ENCODE measurements at places on chromosomes 11 and 22.

- DNase-seq: no peak
Measured at GRCh38 chr22:47297261-47298016, 535.0 kb downstream of the TBC1D22A start.

DNA sequence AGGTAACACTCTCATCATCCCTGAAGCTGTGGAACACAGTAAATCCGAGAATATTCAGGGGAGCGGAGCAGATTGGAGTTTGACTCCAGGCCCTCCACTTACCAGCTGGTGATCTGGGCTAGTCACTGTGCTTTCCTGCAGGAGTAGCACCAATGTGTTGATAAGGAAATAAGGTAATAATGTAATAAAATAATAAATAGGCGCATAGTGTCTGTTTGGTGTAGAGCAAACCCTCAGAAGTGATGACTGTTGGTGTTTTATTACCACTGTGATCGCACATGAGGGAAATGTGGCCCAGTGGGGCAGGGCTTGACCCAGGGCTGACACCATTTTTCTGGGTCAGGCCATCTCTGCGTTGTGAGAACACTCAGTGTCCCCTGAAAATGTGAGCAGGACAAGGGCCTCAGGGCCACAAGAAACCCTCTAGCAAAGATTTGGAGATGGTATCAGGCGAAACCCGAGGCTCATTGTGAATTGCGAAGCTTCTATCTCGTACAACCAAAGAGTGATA lies 563.9 kb upstream of the B3GAT1 start:
- no peak for DNase-seq

GRCh38 chr22:36565686-36566085 lies 36.7 kb upstream of the EIF3D start:
- DNase-seq: no peak

DNA sequence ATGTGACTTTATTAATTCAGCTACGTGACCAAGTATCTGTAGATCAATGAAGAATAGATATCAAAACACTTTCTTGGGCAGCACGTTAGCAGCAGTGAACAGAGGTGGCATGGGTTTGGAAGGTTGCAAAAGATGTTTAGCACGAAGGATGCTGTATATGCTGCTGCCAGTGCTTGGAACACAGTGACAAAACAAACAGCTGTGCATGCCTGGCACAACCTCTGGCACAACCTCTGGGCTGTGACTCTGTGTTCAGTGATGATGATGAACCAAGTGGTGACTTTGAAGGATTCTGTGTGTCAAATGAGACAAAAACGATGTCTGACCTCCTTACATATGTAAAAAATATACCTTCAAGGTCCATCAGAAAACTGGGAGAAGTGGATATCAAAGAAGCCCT lies 104.7 kb downstream of the TBC1D22A start:
- no peak for DNase-seq

- DNase-seq: no peak
Measured at GRCh38 chr11:68067991-68068390, 29.2 kb downstream of the TCIRG1 start.

GRCh38 chr22:47294222-47294532 lies 531.7 kb downstream of the TBC1D22A start:
- DNase-seq: no peak

DNA sequence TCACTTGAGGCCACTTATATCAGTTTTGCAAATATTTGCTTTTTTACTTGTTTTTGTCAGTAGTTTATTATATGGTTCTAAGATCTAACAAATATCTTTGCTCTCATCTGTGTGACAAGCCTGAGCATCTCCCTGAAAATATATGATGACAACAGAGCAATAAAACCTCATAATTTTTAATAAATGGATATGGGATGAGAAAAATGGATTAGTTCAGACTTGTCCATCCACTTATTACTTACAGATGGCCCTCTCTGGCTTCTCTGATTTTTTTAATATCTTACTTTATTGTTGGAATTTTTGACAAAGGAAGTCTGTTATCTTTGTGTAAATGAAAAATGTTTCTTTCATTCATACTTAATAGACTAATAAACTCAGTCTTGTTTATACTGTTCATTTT lies 491.4 kb upstream of the RAG2 start:
- DNase-seq: no peak

DNA sequence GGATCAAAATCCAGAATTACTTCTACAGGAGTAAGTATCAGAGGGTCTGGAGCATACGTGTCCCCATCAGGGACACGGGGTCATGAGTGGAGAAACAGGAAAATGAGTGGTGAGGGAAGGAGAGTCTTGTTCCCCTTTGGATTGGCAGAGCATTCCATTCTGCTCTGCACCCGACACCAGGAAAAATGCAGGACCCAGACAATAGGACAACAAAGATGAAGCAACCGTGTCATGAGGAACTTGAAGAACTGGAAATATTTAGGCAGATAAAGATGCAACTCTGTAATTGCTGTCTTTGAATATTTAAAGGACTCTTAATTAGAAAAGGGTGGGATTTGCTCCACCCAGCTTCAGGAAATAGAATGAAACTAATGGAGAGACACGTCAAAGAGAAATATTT lies 89.0 kb upstream of the BLID start:
- no peak for DNase-seq

DNA sequence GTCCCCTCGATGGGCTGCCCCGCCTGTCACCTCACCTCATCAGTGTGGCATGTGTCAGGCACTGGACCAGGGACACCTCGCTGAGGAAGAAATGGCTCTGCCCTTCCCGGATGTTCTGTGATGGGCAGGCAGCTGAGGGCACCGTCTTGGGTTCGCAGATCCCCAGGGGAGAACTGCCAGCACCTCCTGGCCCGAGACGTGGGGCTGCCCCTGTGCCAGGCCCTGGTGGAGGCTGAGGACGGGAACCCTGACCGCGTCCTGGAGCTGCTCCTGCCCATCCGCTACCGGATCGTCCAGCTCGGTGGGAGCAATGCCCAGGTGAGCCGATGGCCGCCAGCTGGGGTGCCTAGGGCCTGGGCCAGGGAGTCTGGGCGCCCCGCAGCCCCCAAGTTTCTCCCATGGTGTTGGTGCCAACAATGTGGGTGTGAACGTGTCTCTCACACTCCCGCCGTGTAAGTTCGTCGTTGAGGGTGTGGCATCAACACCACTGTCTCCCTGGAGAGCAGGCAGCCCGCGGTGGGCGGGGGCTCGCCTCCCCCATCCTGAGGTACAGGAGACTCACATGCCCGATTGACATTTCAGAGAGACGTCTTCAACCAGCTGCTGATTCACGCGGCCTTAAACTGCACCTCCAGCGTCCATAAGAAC lies 7.3 kb upstream of the GTSE1 start:
- no peak for DNase-seq

DNA sequence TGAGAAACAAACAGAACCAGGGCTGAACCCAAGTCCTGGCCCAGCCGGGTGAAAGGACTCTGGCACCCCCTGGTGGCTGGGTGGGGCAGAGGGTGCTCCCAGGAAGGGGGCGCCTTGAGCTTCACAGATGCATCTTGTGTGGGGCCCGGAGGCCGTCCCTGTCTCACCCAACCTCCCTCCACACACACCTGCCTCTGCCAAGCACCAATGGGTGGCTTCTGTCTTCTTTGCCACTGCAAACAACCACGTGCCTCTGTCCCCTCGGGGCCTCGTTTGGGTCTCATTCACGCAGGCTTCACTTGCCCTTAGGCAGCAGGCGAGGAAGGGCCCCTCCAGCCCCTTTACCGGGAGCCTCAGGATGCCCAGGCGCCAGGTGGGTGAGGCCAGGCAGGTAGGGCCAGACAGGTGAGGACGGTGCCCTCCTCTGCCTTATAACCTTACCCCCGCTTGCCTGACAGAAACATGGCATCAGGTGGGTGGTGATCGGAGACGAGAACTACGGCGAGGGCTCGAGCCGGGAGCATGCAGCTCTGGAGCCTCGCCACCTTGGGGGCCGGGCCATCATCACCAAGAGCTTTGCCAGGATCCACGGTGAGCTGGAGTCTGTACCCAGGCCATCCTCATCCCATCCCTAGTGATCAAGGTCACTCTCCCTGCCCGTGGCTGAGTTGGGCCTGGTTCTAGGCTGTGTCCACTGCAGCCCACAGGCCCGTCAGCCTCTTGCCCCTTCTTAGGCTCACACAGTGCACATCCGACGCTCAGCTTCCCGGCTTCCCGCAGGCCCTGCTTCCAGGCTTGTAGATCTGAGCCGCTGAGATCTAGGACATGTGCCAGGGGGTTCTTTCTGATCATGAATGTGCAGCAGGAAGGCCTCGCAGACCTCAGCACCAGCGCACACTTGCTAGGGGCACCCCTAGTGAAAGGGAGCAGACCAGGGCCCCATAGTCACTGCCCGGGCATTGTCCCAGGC lies 17.2 kb downstream of the POLR3H start:
- no peak for DNase-seq

DNA sequence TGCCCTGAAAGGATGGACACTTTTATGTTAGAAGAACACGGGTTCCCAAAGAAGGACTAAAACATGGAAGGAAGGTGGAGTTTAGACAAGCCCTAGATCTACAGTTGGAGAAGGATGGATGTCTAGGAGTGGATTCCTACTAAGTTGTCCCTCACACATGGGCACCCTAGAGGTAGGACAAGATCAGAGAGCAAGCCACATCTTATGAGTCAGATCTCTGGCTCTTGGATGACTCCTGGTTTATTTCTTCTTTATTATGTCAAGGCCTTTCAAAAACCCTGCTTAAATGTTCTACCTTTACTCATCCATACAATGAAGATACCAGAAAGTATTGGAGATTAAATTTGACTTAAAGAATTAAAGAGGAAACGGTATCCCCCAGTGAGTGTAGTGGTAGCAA lies 34.4 kb downstream of the PRCP start:
- no peak for DNase-seq

DNA sequence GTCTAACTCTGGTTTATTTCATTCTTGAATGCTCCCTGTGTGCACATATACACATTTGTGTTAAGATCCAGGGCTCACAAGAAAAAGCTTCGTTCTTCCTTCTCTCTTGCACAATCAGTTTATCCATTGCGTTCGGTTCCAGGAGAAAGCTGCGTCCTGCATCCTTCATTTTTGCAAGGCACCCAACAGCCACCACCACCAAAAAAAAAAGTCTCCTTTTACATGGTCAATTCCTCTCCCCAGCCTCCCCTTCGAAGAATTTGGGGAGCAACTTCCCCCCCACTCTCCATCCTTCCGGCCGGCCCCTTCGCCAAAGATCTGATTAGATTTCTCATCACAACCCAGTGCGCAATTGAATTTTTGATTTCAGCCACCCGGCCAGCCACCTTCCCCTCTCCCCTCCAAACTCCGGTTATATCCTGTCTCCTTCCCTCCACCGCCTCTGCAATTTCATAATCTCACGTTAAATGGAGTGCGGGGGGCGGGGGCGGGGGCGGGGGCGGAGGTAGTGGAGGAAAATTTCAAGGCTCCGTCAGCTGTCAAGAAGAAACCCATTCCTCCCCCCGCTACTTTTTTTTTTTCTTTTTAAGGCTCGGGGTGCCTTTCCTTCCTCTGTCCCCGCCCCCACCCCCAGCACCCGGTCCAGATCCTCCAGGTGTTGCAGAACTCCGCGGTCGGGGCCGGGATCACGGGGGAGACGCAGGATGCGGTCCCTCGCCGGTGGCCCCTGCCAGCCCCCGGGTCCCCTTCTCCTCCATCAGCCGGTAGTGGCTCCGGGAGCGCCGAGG lies 1166.5 kb downstream of the LRRC4C start:
- no peak for DNase-seq

DNA sequence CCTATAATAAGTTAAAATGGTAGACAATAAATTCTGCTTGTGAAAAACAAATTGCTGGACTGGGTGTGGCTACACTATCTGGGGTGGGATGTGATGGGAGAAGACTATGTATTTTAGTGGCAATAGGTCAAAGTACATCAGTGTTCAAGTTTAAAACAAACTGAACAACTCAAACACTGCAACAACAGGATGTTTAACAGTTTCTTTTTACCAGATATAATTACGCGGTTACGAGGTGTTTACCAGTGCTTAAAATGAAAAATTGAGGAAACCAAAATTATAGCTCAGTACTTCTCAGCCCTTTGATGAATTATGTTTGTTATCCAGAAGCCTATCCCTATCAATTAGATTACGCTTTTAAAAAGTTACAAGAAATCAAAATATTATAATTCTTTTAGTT lies 3.2 kb downstream of the PRDM10 start:
- DNase-seq: no peak

GRCh38 chr11:67433536-67434394 lies 3.7 kb downstream of the PTPRCAP start:
- no peak for DNase-seq

DNA sequence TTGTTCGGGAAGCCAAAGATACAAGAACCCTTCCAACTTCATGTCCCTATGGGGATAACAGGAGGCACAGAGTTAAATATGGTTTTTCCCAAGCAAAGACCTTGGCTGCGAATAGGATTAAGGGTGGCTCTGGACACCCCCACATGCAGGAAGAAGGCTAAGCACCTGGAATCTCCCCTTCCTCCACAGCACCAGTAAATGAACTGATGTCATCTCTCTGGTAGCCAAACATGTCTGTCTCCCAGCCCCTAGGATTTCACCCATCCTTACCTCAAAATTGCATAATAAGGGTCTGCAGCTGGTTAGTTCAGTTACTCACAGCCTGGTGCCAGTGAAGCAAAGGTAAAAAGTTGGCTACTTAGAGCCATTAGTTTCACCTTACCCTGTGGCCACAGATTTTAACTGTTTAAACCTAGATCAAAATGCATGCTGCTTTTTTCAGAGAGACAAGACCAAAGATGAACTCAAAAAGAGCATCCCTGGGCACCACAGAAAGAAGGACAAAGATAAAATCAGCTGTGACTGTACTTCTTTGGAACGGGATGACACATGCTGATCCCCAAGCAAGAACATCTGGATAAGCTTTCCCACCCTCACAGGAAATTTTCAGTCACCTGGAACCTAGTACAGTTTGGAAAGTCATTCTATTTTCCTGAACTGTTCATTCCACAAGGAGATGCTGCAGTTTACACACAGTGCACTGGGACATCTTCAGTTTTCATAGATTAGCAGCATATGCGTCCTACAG lies 77.2 kb upstream of the AKIP1 start:
- no peak for DNase-seq

DNA sequence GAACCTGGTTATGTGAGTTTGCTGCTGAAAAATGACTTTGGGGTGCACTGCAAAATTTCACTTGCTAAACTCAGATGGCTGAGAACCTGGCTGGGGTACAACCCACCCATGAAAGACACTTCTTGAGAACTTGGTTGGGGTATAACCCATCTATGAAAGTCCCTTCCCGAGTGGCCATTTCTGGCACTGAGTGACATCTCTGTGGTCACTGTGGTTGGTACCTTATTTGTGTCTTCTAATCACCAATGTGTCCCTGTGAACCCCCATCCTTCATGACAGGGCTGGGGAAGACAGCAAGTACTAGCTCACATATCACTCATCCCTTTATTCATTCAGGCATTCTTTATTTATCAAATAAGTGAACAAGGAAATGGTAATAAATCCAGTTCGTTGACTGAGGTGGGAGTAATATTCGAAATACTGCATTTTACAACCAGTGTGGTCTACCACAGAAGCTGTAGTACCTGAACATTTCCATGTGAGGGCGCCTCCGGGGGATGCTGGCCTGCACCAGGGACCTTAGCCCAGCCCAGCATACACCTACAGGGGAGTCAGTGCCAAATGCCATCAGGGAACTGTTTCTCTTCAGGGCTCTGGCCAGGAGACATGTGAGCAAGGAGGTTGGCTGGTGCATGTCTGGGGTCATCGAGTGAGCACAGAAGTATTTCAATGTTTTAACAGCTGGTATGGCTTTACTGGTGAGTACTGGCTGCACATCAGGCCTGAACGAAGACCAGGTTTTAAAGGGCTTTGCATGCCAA lies 122.1 kb downstream of the CSNK2A3 start:
- DNase-seq: peak; percentile 15

GRCh38 chr11:133865466-133865865 lies 20.2 kb upstream of the SPATA19 start:
- DNase-seq: no peak

- no peak for DNase-seq
Measured at GRCh38 chr11:117870103-117870952, 6.1 kb downstream of the FXYD6 start.

- DNase-seq: no peak
Measured at GRCh38 chr11:128467041-128467440, 120.3 kb downstream of the ETS1 start.
